ENCODE measurements at places on chromosomes 5 and 9.

DNA sequence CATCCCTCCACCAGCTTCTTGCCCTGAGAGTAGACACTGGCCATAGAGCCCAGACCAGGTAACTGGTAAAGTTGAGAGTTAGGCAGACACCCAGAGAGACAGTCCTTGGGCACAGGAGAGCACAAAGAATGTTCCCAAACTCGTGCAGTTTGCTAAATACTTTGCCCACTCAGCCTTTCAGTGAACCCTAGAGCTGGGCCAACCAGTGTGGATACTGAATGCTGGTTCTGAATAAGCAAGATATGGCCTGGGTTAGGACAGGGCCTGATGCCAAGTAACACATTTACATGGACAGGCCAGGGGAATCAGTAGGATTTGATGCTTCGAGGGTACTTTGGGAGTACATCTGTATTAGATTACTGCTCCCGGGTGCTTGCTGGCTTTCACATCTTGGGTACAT, 185.4 kb downstream of the SH3GL2 start:
- DNase-seq: no peak

GRCh38 chr9:84867186-84867585, 197.7 kb downstream of the NTRK2 start:
- no peak for DNase-seq

DNA sequence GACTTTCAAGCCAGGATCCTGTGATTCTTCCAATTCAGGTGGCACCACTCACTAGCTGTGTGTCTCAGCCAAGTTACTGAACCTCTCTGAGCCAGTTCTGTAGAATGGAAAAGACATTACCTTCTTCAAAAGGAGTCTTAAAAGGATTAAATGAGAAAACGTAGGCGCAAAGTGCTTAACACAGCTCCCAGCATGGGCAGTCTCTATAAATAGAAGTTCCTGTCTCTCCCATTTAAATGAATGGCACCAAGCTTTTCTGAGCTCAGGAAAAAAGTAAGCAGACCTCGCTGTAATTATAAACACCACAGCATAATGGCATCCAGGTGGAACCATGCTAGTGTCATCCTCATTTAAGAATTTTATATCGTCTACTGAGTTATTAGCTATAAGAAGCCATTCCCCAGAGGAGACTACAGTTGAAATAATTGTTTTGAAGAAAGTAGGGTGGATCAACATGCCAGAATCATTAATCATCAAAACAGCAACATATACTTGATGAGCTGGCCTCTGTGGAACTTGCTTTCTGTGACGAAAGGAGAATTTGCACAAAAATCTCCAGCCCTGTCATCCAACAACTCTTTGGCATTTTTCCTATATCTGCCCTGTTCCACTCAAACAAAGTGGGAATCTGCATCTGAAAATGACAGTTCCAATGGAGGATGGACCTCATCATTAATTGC, 188.9 kb downstream of the SPOCK1 start:
- DNase-seq: no peak

DNA sequence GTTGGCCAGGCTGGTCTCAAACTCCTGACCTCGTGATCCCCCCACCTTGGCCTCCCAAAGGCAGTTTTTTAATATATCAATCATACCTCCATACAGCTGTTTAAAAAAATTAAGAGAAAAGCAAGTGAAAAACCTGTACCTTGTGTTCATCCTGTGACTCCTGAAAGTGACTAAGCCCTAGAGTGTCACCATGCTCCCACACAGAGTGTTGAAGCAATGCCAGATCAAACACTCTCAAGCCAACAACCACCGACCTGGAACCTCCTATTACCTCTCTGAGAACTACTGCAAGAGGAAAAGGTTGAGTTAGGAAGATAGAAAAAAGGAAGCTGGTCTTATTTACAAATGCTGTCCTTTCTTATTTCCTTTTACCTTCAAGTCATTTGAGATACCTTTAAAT, 123.5 kb downstream of the RASEF start:
- no peak for DNase-seq

DNA sequence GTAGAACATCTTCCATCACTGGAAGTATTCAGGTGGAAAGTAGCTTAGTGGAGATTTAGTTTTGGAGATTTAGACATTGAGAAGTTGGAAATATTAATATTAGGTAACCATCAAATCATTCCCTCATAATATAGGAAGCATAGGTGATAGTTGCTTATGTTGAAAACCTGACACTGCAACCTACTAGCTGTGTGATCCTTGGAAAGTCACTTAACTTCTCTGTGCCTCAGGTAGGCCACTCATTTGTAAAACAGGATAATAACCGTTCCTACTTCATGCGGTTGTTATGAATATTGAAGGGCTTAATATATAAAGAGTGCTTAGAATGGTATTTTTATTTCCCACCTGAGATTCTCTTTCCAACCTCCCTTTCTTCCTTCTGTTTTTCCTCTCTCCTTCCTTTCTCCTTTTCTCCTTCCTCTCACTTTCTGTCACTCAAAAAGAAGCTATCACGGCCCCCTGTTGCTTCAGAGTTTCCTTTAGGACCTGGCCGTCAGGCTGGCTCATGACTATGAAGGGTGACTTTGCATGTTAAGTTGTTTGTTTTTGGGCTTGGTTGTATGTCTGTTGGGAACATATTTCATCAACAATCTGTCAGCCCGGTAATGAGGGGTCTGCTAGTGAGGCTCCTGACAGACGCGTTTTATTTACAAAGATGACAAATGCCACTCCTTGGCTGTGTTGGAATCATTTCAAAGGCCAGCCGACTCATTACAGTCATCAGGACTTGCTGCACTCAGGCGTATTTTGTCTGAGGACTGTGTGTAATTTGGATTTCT, 31.0 kb downstream of the DOCK2 start:
- no peak for DNase-seq

DNA sequence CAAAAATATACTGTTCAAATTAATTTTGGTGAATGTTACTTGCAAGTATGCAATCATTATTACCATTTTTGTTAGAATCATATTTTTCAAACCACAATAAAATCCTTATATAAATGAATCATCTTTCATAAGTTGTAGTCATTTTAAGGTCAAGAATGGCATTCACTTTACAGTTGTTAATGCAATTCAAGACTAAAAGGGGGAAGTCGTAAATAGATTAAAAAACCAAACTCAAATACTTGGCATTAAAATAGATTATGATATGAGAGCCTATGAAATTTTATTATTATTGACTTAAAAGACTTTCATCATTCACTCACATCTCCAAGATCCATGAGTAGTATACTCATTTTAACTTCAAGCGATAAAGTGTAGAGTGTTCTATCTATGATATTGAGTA, 11.6 kb downstream of the CDH9 start:
- DNase-seq: no peak

- DNase-seq: no peak
Observed at GRCh38 chr9:113293285-113293878, 9.8 kb downstream of the RNF183 start.

GRCh38 chr9:88747768-88748167, 212.8 kb downstream of the NXNL2 start:
- DNase-seq: no peak
